Activated CD8-positive, alpha-beta memory T cell treated with anti-CD3 and anti-CD28 coated beads for 4 hours (primary cell): ENCODE measurements at places on chromosomes 11 and 22.
A peak's percentile ranks its signal among the peaks of the same experiment; 100 is the strongest.

GRCh38 chr22:32904044-32904443 is 102.5 kb downstream of the TIMP3 start:
- DNase-seq = no peak

DNA sequence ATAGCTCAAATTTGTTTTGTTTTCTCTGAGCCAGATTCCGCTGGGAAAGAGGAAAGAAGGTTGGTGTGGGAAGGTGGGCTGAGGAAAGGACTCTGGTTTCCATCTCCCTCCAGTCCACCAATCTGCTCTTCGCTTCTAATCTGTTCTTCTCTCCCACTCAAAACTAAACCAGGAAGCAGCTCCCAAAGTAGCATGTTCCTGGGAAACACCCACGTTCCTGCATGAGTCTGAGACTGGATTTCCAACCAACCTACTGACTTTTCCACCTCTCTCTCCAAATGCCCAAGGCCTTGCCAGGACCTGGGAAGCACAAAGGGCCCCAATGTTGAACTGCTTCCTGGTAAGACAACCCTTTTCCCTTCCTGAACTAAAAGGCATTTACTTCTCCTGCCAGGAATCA is 110.2 kb downstream of the WT1 start:
- DNase-seq = no peak

GRCh38 chr11:611001-611996 is 4.5 kb downstream of the IRF7 start:
- DNase-seq = no peak

DNA sequence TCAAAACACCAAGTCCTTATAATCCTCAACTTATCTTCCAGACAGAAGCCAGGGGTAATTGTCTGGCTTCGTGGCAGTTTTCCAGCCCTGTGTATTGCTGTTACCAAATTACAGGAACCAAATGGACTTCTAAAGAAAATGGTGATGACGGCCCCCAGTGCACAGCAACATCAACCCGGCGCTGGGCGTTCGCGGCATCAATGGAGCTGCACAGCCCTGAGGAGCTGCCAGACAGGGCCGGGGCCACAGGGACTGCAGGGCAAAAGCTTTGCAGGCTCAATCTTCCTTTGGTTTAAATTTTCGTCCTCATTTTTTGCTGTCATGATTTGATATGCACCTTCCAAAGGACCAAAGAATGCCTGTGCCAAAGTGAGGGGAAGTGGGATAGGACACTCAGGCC is 292.5 kb downstream of the BRD1 start:
- no peak for DNase-seq

- DNase-seq = no peak
Observed at GRCh38 chr11:6194065-6194581, 4.9 kb upstream of the OR52W1 start.

- DNase-seq = no peak
Observed at GRCh38 chr22:40224702-40225101, 47.0 kb downstream of the TNRC6B start.

DNA sequence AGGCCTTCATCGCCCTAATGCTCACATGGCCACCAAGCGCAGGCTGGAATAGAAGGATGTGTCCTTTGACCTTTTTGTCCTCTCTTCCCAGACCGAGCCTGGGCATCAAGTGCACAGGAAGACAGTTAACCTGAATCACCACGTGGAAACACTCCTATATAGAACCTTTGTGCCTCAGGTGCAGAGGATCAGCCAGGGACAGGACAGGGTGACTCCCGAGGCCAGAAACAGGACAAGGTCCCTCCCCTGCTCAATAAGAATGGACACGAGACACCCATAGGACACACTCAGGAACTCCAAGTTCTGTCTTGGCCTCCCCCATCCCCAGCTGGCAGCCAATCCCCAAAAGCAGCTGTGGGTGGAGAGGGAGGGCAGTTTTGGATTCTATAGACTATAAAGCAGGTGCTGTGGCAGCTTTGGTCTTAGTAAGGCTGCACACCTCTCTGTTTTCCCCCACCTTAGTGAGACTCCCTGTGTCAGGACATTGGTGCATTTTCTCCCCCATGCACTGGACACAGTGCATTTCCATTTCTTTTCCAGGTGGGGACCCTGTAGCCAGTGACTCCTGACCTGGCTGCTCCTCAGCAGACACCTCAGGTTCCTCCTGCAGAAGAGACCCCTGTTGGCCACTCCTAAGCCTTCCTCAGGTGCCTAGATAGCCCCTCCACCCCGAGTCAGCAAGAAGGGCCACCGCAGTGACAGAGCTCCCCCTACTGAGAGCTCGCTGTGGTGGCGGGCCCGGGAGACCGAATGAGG is 43.6 kb upstream of the POU2AF1 start:
- DNase-seq = peak; percentile 27

- DNase-seq = no peak
Observed at GRCh38 chr11:95501761-95502266, 270.8 kb upstream of the SESN3 start.

DNA sequence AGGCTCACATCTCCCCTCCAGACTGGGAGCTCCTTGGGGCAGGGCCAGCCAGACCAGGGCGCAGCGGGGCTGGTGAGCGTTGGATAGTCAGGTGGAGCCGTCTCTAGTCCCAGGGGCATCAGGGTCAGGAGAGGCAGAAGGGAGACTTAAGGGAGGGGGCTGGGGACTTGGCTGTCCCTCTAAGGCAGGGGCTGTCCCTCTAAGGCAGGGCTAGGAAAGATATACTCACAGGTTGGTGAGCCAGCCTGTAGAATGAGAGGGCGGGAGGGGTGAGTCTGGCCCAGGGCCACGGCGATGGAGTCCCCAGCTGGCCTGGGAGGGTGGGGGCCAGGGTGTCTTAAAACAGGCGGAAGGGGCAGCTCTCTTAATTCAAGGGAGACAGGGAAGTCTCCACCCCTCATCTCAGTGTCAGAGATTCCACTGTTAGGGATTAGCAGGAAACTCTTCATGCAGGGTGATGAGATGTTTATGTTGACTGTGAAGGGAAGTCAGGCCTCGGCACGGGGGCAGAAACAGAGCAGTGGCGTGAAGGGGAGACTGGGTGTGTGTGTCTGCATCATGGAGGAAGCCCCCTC is 11.3 kb downstream of the P2RY2 start:
- no peak for DNase-seq

- no peak for DNase-seq
Observed at GRCh38 chr22:48740731-48741405, 1086.8 kb downstream of the BRD1 start.

DNA sequence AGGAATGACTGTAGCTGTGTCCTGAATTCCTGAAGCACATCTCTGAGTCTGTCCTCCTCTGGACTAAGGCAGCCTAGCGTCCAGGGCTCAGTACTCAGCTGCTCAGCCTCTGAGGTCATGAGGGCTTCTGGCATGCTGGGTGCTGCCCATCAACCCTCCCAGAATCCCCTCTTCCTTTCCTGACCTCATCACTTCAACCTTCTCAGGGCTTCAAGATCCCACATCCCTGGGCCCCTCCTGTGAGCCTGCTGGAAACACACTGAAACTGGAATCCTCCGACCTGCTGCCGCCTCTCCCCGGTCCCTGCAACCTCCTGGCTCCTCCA is 803 bp downstream of the KRTAP5-8 start:
- DNase-seq = no peak

DNA sequence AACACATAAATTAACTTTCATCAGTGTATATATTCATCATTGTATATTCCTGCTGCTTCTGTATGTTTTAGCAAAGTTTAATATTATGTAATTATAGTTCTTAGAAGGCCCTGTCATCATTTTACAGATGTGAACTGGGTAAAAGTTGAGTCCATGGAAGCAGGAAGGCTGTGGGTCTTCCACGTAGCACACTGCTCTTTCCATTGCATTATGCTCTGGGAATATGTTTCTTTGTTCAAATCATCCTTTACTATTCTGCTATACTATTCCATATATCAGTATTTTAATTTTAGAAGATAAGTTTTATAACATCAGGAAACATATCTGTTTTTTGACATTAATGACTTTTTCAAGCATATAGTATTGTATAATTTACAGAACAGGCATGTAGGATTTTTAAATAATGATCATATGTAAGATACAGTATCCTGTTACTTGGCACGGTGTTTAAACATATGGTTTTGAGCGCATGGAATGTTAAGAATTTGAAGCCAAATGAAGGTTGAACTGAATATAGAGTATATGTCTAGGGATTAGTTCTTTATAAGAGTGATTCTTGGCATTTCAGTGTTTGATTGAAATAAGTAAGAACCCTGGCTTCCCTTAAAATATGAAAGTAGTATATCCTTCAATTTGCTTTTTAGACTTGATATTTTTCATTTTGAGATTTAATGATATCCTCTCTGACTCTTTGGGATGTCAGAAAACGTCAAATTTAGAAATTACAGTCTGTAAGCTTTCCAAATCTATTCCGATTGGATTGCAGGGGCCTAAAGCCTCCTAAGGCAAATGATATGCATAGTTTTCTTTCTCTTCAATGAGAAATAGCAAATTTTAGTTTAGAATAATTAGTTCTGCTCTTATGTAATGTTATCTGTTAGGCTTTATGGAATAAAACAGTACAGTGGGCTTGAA is 8.6 kb downstream of the CCDC81 start:
- no peak for DNase-seq

GRCh38 chr11:132718711-132719671 is 813.3 kb downstream of the OPCML start:
- no peak for DNase-seq

DNA sequence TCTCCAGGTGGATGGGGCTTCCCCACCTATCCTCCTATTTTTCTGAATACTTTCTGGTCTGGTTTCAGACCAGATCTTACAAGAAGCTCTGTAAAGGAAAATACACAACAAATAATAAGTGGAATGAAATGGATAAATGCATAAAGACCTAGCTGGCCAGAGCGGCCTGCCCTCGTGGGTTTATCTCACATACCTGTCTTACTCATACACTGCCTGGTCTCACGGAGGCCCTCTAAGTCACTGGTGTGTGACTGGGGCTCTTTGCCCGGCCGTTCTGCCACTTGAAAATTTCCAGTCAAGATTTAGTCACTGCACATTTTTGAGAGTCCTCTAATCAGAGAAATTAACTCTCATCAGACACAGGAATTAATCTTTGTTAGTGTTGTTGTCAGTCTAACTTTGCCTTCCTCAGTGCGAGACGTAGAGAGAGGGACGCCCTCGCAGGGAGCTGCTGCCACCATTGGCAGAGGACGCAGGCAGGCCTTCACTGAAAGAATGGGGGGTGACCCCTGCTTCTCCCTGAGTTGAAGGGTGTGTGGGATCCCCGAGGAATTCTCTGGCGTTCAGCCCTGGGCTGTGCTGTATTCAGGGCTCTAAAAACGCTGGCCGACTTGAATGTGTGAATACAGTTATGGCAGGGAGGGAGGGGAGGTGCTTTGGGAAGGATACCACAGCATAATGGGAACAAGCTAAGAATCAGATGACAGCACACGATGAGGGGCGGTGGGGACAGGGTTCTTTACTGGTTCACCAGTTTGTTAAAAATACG is 46.3 kb upstream of the CADM1 start:
- DNase-seq = no peak

DNA sequence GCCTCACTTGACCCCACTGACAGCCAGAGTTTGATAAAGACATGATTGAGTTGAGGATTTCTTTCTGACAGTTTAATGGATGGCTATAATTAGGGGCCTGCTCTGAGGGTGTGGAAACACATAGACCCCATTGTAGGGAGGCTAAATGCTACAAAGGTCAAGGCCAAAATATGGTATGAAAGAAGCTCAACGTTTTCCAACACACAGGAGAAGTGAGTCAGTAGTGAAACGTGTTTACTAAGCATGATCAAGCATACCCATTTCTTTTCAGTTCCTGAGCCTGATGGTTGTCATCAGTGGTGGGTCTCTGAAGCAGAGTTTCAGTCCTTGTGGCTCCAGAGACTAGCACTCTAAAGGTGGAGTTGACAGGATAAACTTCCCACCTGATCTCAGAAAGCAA is 69.7 kb downstream of the SNX19 start:
- DNase-seq = no peak

DNA sequence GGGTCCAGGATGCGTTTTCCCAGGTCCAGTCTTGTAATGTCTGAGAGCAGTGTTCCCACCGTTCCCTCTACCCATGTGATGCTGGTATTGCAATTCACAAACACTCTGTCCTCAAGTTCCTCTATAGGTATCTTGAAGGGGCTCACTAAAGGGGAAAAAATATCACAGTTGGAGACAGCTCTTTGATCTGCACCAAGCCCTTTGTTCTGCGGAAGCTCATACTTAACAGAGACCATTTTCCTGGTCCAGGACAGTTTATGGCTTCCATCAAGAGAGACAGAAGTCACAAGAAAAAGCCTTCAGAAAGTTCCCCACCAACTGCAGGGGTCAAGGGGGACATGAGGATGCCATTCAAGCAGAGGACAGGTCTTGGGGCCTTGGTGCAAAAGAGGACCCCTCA is 2.1 kb downstream of the CD3D start:
- no peak for DNase-seq

DNA sequence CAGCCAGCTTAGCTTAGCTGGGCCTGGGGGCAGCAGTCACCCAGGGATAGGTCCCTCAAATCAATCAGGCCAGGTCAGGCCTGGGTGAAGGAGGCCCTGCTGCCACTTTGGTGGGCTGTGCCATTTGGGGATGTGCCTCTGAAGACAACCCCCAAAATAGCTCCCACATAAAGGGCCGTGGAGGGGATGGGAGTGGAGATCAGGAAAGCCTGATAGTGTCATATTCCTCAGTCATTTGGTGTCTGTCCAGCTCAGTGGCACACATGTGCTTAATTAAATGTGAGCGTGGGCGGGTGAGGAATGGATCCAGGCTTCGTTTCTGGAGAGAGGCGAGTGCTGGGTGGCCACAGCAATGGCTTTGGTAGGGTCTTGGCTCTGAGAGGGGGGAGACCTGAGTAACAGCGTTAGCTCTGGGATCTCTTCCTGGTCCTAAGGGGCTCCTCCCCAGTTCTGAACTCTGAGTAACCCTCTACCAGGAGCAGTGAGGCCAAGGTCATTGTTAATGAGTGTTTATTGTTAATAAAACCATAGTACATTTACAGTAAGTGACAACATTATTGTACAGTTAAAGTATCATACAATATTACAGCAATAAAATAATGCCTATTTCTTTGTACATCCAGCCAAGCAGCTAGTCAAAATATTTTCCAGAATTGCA is 45.2 kb downstream of the NAT10 start:
- no peak for DNase-seq

GRCh38 chr22:17965538-17966402 is 58.6 kb downstream of the MICAL3 start:
- DNase-seq = no peak

- no peak for DNase-seq
Observed at GRCh38 chr11:106917973-106918372, 100.3 kb downstream of the GUCY1A2 start.

- no peak for DNase-seq
Observed at GRCh38 chr11:12274056-12274455, 103.3 kb upstream of the PARVA start.

- DNase-seq = no peak
Observed at GRCh38 chr11:44008088-44008501, 39.7 kb upstream of the ACCSL start.

GRCh38 chr22:29877620-29878019 is 5.4 kb upstream of the MTMR3 start:
- no peak for DNase-seq

- DNase-seq = peak; percentile 83
Observed at GRCh38 chr11:62791501-62792201, at the start of gene TMEM223. TSS of gene TMEM223 (minus strand) at chr11:62792006. CDS start at chr11:62791994, 12 bp downstream.

GRCh38 chr11:69862331-69862771 is 43.1 kb upstream of the FGF3 start:
- DNase-seq = no peak
